IPS-NIHi11 (cell line): ENCODE measurements at places on chromosomes 12 and 14.

- DNase-seq: peak; percentile 41
Measured at GRCh38 chr14:74476607-74477006, 16.5 kb downstream of the NPC2 start.

GRCh38 chr14:100670017-100670752 lies 56.5 kb upstream of the DLK1 start:
- DNase-seq: no peak

- DNase-seq: no peak
Measured at GRCh38 chr12:18045446-18045992, 44.5 kb downstream of the RERGL start.

DNA sequence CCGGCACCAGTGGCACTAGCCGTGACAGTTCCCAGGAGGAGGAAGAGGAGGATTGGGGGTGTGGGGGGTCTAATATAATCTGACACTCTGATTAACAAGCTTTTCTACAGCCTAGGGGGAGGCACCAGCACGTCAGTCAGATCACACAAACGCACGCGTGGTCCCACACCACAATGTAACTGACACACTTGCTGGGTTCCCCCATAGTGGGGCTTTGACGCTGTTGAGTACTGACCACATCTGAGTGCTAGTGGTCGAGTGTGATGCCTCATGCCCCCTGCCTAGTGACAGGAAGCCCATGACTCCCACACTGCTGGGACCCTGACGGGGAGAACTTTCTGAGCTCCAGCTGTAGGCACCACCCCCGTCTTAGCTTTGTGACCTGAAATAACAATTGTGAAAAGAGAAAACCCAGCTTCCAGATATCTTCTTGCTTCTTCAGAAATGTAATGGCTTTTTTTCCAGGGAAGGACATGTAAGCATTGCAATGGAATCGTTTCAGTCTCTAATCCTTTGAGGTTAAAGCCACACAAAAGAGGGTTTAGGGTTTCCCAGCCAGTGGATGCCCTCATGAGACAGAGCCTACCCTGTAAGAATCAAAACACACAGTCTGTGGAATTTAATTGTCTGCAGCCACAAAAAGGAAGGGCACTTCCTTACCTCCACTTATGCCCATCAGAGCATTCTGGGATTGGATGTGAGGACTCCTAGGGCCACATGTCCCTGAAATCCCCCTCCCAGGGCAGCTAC lies 183.9 kb downstream of the PIWIL1 start:
- DNase-seq: no peak

- no peak for DNase-seq
Measured at GRCh38 chr12:132827763-132828703, 636 bp downstream of the GOLGA3 start.

DNA sequence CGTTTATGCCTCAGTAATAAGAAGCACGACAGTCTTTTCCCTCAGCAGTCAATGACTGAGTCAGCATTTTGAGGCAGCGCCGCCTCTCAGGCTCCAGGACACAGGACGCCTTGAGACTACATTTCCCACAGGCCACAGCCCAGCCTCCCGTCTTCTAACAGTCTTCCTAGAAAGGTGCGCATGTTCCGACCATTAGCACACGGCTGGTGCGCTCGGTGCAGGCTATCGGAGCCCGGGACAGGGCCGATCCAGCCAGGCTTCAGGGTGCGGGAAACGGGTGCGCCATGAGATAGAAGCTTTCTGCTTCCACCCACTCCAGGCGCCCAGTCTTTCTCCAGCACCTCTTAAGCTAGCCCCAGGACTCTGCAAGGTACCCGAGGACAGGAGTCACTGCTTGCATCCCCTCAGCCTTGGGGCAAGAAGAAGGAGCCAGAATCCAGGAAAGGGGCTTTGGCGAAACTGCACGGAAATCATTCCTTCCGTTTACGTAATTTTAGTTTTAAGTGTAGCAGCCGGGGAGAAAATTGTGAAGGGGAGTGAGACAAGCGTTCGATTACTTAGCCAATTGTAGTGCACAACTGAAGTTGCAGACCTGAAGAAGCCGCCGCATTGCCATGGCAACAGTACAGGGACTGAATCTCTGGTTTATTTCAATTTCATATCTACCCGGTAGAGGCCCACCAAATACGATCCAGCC lies 54.0 kb downstream of the ZNF641 start:
- peak; percentile 62 for DNase-seq

DNA sequence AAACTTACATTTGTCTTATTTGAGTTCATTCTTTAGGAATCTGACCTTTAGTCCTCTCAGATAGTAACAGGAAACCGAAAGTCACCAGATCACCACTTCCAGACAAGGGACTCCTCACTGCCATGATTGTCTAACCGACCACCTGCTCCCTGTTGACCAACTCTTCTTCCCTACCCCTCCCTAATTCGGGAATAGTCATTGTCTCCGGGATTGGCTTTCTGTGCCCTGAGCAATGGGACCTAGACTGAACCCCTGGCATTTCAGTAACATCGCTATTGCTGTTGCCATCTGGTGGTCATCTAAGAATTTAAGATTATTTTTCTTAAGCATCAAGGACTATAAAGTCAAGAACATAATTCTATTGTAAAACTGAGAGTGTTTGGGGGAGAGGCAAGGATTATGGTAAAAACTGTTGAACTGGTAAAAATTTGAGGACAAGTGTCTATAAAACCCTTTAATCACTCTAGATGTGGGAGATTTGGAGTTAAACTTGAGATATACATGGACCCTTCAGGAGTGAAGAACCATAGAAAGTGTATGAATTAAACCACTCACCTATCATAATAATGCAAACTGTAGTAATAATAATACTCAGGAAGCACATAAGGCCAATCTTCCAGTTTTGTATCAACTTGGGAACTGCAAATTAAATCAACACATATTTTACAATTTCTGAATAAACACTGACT lies 6.3 kb downstream of the CLEC2A start:
- peak; percentile 66 for DNase-seq

DNA sequence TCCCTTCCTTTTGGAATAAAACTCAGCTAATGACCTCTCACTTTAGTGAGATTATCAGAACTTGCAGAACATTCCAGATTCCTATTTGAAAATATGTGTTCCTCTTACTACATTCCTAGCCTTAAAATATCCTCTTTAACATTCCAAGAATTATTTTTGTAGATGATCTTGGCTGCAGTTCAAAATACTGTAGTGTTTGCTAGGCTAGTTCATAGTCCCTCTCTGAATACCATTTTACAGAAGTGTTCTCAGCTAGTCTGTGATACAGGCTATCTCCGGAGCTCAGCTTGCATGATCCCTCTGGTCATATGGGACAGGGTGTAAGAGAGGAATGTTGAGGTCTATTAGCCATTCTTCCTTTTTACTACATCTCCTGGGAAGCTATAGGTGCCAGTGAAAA lies 17.6 kb upstream of the GPR33 start:
- DNase-seq: no peak

- no peak for DNase-seq
Measured at GRCh38 chr12:5377997-5378592, 53.8 kb upstream of the NTF3 start.

GRCh38 chr14:102088012-102088792 lies 1.4 kb upstream of the HSP90AA1 start:
- peak; percentile 63 for DNase-seq

- DNase-seq: no peak
Measured at GRCh38 chr14:99177046-99177655, 94.8 kb downstream of the BCL11B start.

GRCh38 chr14:30796707-30797106 lies 77.7 kb upstream of the COCH start:
- no peak for DNase-seq

- no peak for DNase-seq
Measured at GRCh38 chr14:103555559-103556337, 6.7 kb downstream of the BAG5 start.

- DNase-seq: no peak
Measured at GRCh38 chr14:23171222-23171975, 12.1 kb downstream of the SLC7A8 start.

- no peak for DNase-seq
Measured at GRCh38 chr14:44960146-44960545, 1.6 kb downstream of the KLHL28 start.

DNA sequence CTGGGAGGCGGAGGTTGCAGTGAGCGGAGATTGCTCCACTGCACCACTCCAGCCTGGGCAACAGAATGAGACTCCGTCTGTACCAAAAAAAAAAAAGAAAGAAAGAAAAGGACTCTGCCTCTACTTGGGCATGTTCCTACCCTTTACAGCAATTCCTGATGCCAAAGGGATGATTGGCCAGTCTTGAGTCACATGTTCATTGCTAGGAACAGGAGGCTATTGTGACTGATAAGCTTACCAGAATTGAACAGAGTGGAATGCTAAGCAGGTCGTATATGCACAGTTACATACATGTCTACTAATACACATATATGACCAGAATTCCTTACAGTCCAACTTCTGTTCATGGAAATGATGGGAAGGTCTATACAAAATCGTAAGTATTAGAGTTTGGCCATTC lies 34.3 kb downstream of the KLHDC1 start:
- no peak for DNase-seq

DNA sequence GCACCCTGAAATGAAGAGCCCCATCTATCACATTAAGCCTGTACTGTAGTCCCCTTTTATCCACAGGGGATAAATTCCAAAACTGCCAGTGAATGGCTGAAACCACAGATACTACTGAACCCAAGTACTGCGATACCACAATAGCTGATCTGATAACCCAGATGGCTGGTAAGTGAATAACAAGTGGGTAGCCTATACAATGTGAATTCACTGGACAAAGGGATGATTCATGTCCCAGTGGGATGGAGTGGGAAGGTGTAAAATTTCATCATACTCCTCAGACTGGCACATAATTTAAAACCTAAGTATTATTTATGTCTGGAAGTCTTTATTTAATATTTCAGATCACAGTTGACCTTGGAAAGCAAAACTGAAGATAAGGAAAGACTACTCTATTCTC lies 201.3 kb downstream of the GPHN start:
- no peak for DNase-seq

GRCh38 chr12:118850244-118850825 lies 131.0 kb upstream of the SRRM4 start:
- DNase-seq: peak; percentile 72

GRCh38 chr14:36524220-36524837 lies 4.3 kb upstream of the NKX2-1 start:
- peak; percentile 46 for DNase-seq

DNA sequence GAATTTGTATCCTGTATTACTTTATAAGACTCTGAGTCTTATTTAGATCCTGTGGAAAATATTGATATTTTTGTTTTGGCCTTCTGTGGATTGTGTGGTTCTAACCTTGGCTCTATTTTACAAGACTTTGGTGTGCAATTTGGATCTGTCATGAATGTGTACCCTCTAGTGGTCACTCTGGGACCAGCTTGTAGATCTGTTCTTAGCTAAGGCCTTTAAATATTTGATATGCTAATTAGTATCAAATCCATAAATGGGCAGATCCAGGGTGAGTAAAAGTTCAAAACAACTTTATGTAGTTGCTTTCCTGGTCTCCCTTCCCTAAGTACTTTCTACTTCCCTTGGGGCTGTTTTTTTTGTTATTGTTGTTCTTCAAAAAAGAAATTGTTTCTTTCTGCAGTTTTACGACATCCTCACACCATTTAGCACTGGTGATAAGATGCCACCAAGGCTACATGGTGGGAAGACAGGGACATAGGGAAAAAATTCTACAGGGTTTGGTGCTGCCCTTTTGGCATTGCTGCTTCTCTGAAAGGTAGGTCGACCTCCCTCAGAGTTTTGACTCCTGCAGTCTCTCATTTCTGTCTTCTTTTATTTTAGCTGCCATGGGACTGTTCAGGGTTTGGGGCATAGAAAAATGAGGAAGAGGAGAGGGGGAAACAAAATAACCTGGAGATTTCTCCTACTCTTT lies 238.5 kb downstream of the GPHN start:
- DNase-seq: peak; percentile 28

DNA sequence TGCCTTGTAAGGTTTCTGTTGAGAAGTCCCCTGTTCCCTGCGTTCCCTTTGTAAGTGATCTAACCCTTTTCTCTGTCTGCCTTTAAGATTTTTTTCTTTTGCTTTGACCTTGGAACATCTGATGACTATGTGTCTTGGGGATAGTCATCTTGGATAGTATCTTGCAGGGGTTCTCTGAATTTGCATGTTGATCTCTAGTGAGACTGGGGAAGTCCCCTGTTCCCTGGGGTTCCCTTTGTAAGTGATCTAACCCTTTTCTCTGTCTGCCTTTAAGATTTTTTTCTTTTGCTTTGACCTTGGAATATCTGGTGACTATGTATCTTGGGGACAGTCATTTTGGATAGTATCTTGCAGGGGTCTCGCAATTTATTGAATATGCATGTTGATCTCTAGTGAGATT lies 38.2 kb upstream of the TMX1 start:
- DNase-seq: no peak

DNA sequence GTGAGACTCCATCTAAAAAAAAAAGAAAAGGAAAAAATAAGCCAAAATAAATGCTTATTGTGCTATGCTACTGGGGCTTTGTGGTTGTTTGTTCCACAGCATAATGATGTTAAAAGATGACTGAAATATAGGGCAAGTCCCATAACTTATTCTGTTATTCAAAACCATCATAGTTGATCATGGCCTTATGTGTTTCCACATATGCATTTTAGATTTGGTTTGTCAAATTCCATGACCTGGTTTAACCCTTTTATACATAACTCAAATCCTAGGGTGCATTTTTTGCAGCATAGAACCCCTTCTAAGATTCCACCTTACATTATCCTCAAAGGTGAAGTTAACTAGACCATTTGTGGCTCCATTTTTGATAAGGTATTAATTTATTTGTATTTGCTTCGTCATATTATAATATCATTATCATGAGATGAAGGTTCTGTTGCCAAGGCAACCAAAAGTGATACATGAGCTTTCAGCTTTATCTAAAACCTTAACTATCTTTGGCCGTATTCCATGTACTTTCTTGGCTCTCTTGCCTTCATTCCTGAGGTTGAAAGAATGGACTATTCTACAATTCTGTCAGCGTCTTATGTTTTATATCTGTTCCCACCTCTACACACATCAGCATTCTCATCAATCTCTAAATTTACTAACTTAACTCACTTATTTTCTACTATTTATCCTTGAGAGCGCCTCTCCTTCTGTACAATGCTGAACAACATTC lies 138.7 kb upstream of the DYRK2 start:
- DNase-seq: no peak

DNA sequence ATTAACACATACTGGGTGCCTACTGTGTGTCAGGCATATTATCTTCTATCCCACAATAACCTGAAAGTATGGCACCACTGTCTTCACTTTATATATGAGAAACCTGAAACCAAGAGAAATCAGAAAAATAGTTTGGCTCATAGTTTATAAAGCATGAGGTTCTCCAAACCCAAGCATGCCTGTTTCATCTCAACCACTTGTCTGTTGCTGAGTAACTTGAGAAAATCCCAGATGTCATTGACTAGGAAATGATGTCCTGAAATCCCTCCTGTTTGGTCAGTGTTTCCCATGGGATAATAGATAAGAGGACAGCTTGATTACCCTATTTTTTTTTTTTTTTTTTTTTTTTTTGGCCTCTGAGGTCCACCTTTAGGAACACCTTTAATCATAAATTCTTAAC lies 2.6 kb upstream of the IFNG-AS1 start:
- DNase-seq: no peak
